ENCODE measurements at places on chromosomes 1 and 21. TPM values are rescaled to one million over a fixed set of nuclear protein-coding genes. Genes with fewer than 3 reads are reported as not detected.

DNA sequence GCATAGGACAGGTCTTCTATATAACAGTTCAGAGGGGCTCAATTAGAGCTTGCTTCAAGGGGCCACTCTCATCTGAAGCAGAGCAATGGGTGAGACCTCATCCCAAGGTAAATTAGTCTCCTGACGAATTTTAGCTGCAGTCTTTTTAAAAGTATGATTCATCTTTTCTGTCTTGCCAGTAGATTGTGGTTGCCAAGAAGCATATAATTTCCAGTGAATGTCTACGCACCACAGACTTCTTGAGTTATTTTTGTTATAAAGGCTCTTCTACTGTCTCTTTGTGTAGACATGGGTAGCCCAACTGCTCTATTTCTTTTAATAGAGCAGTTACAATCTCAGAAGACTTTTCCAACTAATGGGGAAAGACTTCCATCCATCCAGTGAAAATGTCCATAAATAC is 108.9 kb upstream of the FMN2 start:
- DNase-seq: no peak

GRCh38 chr1:68358439-68358838 is 91.3 kb downstream of the RPE65 start:
- no peak for DNase-seq

DNA sequence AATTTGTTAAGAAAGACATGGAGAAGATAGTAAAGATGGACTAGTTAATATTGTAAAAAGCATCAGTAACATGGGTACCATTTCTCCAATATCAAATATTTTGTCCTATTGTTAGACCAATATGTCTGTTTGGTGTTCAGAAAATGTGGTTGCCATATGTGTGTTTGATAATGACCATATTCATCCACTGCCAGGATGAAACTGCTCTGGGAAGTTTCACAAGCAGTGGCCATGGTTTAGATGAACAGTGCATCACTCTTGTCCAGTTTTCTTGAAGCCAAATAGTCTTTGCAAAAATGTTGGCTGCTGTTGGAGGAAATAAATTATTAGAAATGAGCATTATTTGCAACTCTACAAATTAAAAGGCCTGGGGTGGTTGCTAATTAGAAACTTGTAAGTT is 333.8 kb downstream of the NUF2 start:
- DNase-seq: no peak

The NTMT2 gene
- total RNA-seq: not detected
